Activated CD4-positive, alpha-beta T cell treated with anti-CD3 and anti-CD28 coated beads, Interleukin-2, amount 10 ng/mL, durations not matched to agents 24 days and 14 days (primary cell): ENCODE measurements at places on chromosomes 2 and 18. TPM values are rescaled to one million over a fixed set of nuclear protein-coding genes. Genes with fewer than 3 reads are reported as not detected.

The CIB4 gene
- total RNA-seq, result not detected in 2 replicates

The TRIB2 gene
- 4.0 and 5.1 TPM in 2 replicates for total RNA-seq

The COMMD1 gene
- total RNA-seq, result 27.2 and 27.6 TPM in 2 replicates

The CCDC68 gene
- not detected in 2 replicates for total RNA-seq

The NEB gene
- total RNA-seq, result 0.02 and 0.09 TPM in 2 replicates

The FOXD4L1 gene
- 0.17 and 0.30 TPM in 2 replicates for total RNA-seq

The UGT1A8 gene
- total RNA-seq, result not detected in 2 replicates

The ZCCHC2 gene
- 47.0 and 52.8 TPM in 2 replicates for total RNA-seq

The MLPH gene
- total RNA-seq, result not detected in 2 replicates
